ENCODE measurements at places on chromosomes 11 and 22.

DNA sequence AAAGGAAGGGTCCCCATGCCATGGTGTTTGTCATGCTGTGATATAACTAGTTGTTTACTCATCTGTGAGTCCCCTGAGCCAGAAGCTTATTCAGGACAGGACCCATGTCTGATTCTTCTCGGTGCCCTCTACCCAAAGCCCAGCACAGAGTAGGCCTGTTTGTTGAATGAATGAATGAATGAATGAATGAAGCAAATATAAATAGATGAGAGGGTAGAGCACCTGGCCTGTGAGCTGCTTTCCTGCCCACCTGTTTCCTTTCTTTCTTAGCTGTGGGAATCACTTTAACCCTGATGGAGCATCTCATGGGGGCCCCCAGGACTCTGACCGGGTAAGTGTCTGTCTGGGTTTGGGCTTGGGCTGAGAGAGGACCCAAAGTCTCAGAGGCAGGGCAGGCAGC lies 7.2 kb downstream of the CCS start:
- no peak for DNase-seq

- DNase-seq: no peak
Observed at GRCh38 chr11:7599209-7599608, 74.1 kb downstream of the CYB5R2 start.

- no peak for DNase-seq
Observed at GRCh38 chr11:16412525-16413172, 56.3 kb upstream of the SOX6 start.

GRCh38 chr22:30882184-30882717 lies 86.3 kb downstream of the MORC2 start:
- no peak for DNase-seq

DNA sequence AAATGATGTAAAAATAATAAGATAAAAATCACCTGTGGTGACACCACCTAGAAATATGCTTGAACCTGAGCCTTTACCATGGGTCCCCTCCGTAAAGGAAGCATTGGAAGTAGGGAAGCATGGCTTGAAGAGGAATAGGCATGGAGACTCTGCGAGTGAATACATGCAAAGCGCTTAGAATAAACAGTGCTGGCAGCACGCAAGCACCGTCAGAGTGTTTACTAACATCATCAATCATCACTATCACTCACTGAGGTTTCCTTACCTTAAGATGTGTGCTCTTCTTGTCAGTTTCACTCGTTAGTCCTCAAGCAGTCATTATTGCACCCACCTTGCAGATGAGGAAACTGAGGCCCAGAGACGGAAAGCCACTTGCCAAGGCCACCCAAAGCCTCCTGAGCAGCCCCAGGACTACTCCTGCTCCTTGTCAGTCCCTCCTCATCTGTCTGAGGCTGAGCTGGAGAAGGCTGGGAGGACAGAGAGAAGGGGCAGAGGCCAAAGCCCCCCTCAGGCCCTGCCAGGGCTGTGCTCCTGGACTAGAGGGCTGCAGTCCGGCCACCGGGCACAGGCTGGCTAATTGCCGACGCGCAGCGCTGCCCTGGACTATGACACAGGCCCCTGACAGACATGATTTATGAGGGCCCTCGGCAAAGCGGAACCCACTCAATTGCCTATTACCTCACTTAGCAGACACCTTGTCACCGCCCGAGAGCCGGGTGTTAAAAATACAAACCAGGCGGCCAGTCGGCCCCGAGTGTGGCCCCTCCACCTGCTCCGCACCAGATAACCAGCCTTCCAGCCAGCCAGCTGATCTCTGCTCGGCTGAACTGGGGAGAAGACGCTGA lies 168.9 kb downstream of the MN1 start:
- DNase-seq: no peak

DNA sequence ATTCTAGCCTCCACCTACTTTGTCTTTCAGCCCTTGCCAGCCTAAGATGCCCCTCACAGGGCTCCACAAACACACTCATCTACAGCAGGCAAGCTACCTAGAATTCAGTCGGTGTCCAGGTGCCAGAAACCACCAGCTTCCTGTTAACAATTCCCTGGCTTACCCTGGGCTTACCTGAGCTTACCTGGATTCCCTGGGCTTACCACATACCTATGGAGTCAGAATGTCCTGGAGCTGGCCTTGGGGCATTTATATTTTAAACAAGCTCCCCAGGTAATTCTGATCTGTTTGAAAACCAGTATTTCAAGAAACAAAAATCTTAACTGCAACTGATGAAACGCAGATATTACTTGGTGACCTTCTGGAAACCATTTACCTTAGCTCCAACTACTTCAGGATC lies 123.6 kb downstream of the SLC1A2 start:
- no peak for DNase-seq

DNA sequence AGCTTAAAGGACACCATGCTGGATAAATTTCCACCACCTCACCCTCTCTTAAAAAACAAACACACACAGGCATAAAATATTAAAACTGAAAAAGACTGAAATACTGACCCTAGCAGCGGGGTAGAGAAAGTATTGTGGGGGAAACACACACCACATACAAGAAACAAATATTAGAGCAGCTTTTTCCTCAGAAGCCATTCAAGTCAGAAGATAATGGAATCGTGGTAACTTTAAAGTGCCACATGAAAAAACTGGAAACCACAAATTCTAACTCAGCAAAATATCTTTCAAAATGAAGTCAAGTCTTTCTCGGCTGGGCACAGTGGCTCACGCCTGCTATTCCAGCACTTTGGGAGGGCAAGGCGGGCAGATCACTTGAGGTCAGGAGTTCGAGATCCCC lies 223.2 kb downstream of the DYNC2H1 start:
- no peak for DNase-seq

GRCh38 chr22:19173047-19174035 lies 5.2 kb downstream of the SLC25A1 start:
- no peak for DNase-seq

DNA sequence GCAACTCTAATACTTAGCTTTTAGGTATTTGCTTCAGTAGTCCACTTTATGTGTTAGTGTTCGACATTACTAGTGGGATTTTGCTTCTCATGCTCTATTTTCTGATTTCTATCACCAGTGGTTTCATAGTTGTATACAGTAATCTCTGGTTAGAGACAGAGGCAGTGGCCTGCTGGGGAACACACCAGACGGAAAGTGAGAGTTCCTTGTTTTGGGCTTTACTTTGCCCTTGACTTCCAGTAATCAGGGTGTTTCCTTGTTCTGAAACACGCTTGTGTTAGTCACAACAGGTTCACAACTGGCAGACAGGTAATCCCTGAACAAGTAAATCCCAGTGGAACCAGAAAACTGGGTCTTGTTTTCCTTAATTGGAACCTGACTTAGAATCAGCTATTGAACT lies 56.0 kb downstream of the PACS1 start:
- DNase-seq: no peak

- DNase-seq: no peak
Observed at GRCh38 chr11:101870510-101870909, 44.3 kb upstream of the CEP126 start.

GRCh38 chr22:44837481-44837880 lies 85.1 kb downstream of the ARHGAP8 start:
- no peak for DNase-seq

- no peak for DNase-seq
Observed at GRCh38 chr11:17906436-17906835, 106.4 kb downstream of the SERGEF start.

DNA sequence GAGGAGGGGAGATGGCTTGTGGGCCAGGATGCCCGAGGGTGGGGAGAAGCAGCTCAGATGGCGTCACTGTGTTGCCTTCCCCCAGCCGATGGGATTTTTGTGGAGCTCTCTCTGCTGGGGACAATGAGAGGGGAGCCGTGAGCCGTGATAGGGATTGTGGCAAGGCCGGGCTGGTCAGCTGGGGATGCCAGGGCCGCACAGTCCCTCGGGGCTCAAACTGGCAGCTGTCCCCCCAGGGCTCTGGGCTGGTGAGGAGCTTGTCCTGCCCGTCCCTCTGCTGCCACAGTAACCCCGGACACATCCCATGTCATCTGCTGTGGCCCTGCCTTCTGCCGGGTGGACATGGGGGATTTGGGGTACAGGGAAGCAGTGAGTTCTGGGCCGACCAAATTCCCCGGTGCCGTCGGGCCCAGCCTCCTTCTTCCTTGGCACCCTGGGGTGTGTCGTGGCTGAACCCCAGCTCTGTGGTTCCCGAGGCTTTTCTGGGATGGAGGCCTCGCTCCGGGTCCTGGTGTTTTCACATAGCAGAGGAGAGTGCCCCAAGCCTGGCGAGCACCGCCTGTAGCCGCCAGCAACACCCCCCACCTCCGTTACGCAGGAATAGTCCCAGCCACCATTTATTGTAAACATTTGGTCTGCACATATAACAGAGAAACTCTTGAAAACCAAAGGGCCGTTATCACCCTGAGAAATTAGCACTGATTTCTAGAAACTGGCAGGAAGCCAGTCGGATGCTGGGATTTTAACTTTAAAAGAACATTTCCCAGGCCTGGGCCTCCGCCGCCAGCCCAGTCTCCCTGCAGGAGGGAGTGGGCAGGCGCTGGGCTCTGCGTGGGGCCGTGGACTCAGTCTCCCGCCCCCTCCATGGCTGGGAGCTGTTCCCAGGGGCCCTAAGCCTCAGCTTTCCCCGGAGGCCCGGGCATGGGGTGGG lies 9.9 kb downstream of the BRSK2 start:
- no peak for DNase-seq

DNA sequence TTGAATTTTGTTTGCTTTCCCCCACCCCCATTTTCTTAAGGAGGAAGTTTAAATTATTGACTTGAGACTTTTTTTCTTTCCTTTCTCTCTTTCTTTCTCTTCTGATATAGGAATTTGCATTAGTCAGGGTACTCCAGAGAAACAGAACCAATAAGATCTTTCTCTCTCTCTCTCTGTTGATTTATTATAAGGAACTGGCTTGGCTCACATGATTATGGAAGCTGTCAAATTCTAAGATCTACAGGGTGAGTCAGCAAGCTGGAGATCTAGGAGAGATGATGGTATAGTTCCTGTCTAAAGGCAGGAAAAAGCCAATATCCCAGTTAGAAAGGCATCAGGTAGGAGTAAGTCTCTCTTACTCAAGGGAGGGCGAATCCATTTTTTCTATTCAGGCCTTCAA lies 64.0 kb downstream of the CCDC81 start:
- DNase-seq: no peak

DNA sequence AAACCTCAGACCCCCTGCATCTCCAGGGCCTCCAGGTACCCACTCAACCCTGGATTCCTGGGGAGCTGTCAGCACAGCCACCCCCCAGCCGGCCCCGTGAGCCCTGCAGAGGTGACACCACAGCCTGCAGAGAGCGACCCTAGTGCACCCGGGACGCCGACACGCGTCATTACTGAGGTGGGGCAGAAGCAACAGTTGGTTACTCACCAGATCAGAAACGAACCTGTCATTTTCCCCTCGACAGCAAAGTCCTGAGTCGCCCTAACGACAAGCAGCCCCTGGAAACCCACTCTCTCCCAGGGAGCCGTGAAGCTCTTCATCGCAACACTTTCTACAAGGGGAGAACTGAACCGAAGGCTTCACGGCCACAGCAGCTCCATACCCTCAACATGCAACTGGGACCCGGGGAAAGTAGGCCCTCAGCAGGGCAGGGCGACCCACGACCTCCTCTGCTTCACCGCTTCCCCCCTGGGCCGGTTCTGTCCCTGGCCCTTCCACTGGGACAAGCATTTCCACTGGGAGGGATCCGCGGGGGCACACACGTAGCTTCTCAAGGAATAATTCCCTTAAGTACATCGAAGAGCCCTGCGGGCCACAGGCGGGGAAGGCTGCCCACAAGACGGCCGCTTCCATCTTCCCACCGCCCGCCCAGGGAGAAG lies 1.6 kb downstream of the BRD1 start:
- no peak for DNase-seq

- no peak for DNase-seq
Observed at GRCh38 chr11:118088531-118088930, 1.8 kb upstream of the SMIM35 start.

- DNase-seq: no peak
Observed at GRCh38 chr22:29128891-29129807, 56.3 kb downstream of the KREMEN1 start.

- no peak for DNase-seq
Observed at GRCh38 chr11:69446108-69446507, 35.4 kb upstream of the LINC01488 start.

DNA sequence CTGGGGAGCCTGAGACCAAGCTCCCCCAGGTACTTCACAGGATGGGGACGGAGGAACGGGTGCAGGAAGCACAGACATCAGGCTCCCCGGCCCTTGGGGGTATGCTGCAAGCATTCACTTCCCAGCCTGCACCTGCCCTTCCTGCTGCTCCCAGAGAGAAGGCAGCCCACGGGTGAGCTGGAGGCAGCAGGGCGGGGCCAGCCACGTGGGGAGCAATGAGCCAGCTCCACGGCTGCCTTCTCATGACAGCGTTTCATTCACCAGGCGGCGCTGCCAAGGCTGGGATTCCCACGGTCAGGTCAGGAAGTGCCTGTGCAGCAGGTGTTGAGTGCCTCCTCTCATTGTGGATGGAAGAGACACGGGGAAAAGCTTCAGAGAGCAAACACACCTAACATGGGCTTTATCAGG lies 14.5 kb upstream of the PHLDA2 start:
- DNase-seq: no peak

DNA sequence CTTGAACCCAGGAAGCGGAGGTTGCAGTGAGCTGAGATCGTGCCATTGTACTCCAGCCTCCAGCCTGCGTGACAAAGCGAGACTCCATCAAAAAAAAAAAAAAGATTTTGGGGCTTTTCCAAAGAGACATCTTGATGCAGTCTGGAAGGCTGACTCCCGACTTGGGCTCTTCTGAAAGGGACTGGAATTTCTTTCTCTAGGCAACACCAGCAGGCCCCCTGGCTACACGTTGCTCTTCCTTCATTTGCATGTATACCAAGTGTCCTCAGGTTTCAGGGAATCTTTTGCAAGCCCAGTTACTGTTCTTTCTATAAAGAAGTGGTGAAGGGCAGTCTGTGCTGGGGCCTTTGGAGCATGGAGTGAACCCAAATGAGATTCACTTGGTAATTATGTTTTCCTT lies 211.0 kb downstream of the GRIK4 start:
- no peak for DNase-seq

DNA sequence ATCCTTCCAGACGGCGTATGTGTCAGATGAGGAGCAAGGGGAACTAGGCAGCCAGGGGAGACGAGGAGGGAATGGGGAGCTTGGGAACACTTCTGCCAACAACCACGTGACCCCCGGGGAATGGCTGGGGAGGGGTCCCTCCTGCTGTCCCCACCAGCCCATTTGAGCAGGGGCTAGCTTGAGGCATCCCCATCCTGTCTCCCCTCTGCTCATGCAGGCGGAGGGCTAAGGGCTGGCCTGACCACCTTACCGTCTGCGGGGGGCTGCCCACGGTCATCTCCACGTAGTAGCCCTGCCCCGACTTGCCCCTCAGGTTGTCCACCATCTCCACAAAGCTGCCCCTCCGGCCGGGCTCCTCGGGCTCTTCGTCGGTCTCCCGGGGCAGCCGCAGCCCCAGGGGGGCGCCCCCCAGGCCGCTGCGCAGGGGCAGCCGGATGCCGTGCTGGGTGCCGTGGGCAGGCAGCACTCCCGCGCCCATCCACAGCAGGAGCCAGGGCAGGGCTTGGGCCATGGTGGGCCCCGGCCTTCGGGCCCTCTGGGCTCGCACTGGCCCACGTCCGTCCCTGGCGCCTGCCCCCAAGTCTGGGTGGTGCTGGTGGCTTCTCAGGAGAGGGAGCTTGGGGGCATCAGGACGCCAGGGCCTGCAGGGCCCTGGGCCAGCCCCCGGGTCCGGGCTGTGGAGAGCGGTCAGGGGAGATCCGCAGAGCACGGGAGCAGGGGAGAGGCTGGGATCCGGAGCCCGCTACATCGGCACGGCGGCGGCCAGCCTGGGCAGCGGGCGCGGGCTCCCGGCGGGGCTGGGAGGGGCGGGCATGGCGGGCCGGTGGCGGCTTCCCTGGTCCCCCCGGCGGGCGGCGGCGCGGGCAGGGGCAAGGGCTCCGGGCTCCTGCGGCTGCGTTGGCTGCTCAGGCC lies 515 bp downstream of the BACE1 start:
- no peak for DNase-seq
